ENCODE measurements at places on chromosomes 3 and 15.

DNA sequence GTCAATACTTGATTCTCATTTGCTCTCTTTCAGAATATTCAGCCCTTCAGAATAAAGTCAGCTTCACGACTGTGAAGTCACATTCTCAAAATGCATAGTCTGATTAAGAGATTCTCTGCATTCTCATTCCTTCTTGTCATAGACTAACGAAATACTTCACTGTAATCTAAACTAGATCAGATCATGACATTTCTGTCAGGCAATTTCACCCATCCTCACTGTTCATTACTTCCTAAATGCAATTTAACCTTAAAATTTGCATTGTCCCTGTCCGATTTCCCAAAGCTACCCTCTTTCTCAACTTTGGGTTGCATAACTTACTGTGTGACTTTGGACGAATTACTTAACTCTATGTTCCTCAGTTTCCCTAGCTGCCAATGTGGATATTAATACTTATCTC, 6.2 kb downstream of the RPL22L1 start:
- no peak for DNase-seq

DNA sequence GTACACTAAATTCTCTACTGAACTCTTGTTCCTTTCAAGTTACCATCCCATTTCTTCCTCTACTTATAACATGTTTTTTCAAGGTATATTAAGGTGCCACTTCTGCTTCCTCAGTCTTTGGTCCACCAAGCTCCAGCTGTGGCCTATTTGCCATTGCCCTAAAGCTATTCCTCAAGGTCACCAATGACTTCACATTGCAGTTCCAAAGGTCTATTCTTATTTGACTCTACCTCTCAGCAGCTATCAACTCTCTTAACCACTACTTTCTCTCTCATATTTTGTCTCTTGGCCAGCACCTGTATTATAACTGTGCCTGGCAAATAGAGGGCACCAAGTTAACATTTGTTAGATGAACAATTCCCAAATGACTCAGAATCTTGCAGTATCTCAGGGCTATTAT, 354.7 kb downstream of the PLCL2 start:
- no peak for DNase-seq

GRCh38 chr15:42141795-42142667, 14.4 kb downstream of the PLA2G4F start:
- DNase-seq: no peak

DNA sequence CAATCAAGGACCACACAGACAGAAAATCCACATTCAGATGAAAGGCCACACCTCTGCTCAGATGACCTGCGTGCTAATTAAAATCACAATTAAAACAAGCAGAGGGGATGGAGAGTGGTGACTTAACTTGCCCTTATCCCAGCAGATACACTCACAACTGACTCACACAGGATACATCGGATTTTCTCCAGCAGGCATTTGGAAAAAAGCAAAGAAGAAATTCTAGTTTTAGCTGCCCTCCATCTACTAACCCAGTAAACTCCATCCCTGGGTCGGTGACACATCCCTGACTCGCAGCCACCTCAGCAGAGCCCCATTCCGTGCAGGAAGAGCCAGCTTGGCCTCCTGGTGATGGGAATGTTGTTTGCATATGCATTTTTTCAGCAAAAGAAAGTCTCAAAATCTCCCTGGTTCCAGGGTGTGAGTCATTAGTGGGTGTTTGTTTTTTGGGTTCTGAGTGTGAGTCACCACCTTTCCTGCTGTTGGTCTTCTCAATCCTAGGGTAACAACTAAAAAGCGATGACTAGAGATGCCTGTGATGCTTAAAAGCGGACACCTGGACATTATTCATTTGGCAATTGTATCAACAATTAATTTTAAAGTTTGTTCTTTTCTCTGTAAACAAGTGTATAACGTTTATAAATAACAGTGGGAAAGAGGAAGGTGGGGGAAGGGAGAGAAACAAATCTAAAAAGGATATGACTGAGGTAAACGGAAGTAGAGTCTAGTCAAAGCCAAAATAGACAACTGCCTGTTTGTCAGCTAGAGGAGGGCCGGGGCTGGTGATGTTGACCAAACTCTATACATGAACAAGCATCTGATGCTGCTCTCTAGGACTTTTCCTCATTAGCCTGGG, 49.8 kb upstream of the SLC4A7 start:
- no peak for DNase-seq

GRCh38 chr3:29382845-29383244, 102.0 kb downstream of the RBMS3 start:
- DNase-seq: no peak

DNA sequence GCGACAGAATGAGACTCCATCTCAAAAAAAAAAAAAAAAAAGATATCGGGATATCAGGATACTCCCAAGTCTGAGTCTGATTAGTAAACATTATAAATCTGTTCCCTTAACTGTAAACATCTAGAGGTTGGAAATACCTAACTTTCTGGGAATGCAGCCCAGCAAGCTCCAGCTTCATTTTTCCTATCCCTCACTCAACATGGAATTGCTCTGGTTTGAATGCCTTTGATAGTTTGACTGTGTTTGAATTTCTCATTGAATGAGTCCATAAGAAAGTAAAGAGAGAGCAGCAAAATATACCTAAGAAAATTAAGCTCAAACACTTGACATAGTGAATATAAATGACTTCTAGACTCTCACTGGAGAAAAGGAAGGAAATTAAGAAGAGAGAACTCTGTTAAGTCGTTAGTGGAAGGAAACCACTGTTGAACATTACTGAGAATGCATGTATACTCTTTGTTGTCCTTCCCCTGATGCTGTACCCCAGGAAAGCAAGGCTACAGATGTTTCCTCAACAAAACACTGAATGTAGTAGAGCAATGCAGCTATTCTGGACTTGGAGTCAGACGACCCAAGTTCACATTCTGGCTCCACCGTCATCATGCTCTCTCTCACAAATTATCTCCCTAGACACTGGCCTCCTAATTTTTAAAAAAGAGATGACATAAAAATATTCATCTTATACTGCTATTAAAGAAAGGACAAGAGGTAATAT, 62.4 kb downstream of the CD200 start:
- no peak for DNase-seq

DNA sequence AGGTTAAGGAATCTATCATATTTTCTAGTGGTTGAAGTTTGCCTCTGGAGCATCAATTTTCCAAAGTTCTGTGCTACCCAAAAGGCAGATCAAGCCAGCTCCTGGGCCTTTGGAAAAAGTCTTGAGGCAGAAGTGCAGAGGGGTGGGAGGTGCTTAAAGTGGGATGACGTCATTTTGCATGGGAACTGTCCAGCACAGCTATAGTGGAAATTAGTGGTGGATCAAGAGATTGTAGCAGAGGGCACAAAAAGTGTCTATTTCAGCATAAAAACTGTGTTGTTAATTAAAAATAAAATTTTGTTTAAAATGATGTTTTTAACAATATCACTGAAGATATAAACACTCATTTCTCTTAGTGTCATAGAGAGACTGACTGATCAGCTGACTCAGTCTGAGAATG, 221.9 kb downstream of the LRRN1 start:
- no peak for DNase-seq

DNA sequence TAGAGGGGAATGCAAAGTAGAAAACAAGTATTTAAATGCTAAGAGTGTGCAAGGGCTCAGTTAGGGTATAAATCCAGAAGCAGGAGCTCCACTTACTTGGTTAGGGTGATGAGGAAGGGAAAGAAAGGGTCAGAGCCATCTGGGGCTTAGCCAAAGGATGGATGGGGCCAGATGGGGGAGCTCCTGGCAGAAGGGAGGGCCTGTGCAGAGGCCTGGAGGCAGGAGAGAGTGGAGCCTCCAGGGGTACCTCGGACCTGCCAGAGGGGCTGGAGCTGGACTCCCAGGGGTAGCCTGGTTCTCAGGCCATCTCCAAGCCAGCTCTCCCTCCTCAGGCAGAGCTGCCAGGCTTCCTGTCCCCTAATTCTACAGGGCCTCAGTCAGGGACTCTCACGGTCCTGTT, 506.3 kb downstream of the SHQ1 start:
- no peak for DNase-seq

DNA sequence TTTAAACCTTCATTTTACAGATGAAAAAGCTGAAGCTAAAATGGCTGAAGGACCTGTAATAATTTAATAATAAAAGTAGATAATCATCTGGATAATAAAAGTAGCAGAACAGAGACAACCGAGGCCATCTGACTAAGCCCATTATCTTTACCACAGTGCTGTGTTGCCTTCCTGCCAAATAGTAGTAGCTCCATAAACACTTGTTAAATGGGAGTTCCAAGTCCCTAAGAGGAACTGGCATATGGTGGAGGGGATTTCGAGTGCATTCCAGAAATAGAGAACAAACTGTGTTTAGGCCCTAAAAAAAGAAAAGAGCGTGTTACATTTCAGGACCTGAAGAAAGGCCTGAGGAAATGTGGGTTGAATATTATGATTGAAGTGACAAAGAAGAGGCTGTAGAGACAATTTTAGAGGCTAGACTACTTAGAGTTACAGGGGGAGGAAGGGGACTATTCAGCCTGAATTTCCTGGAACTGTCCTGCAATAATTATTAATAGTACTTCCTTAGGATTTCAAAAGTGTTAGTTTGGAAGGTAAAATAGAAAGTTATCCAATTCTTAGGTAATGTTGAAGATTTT, 424.3 kb downstream of the ROBO2 start:
- no peak for DNase-seq

DNA sequence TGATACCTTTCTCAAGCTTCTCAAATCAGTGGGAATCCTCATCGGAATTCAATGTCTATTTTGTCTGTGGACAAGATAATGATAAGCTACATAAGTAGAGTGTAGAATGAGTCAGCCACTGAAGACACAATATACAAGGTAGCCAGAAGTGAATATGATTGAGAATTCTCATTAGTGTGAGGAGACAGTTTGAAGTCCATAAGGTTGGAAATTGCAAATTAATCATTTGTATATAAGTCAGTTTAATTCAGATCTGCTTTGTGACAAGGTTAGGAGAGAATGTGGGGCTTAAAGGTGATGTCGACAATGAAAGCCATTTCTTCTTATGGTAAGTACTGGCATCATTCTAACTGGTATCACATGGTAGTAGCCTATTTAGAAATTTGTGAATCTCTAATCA, 4.2 kb downstream of the ARPP21 start:
- DNase-seq: no peak

- peak; percentile 21 for DNase-seq
These were observed 7.9 kb upstream of the SRP14 start for GRCh38 chr15:40046721-40047414.

- no peak for DNase-seq
These were observed 5.6 kb downstream of the RAB8B start for GRCh38 chr15:63194880-63195568.

DNA sequence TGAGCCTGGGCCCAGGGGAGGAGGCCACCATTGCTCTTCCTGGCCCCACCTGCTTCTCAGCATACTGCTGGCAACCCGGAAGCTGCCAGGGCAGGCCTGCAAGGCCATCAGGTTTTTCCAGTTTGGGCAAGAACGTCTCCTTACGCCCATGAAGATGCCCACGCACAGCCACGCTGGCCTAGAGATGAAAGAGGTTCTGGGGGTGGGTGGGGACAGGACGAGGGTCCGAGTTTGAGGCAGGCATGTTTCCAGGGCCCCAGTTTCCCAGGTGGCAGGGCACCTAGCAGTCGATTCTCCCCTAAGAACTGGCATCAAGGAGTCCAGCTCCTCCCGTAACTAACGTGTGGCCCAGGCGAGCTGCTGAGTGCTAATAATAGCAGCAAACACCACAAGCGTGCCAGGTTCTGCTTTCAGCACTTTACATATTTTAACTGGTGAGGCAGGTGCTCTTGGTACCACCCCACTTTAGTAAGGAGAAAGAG, 45.8 kb downstream of the ZNF710 start:
- peak; percentile 14 for DNase-seq

DNA sequence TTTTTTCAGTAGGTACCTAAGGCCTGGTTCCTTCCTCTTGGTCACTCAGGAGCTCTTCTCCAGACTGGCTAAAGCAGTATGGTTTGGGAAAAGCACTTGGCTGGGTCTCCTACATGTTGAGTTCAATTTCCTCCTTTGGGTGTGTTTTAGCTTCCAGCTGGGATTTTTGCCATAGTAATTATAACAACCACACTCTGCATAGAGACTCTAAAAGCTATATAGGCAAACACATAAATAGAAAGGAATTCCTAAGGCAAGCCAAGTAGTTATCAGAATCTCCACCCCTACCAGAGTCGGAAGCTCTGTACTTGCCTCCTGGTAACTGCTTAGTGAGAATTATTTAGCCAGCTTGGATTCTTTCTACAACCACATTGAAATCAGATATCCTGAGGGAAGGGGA, 48.6 kb downstream of the FOXL2 start:
- DNase-seq: no peak

DNA sequence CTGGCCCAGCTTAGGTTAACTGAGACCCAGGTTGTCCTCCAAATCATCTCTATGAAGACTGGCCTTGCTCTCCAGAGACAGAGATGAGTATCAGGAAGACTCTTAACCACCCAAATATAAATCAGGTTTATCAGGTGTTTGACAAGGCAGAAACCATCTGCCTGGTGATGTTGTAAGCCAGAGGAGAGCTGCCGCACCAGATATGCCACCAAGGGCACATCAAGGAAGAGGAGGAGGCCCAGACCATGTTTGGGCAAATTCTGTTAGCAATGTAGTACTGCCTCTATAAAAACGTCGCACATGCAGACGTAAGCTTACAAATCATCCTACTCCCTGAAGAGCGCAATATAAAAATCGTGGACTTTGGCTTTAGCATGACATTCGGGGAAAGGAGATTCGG, 21.0 kb upstream of the RPL32 start:
- DNase-seq: no peak

- no peak for DNase-seq
These were observed 1.7 kb upstream of the SNRPA1 start for GRCh38 chr15:101296418-101297405.
